ENCODE measurements at places on chromosomes 12 and 14.

DNA sequence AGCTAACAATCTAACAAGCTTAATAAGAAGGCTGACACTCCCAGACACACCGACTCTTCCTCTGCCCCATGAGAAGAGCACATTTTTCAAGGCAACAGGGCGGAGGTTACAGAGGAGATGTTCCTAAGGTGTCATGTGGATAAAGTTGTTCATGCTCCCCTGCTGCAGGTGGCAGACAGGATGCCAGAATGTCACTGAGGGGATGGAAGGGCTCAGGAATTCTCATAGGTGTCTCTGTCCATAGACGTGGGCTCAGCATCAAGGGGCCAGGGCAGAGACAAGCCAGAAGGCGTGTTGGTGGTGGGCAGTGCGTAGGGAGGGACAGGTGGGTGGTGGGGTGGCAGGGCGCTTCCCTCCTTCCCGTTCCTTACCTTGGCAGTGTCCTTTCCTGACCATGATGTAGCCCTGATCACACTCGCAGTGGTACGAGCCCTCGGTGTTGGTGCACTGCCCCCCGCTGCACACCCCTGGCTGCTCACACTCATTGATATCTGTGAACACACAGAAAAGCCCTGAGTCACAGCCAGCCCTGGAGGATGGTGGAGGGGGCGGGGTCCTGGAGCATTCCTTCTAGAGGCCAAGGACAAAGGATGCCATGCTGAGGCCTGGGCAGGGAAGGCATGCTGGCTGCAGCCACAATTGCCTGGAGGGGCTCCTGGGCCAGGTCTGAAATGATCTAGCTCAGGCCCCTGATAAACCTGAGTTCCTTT lies 23.0 kb downstream of the ISCA2 start:
- DNase-seq: no peak

- no peak for DNase-seq
Observed at GRCh38 chr12:21276826-21277225, 57.9 kb downstream of the SLCO1A2 start.

DNA sequence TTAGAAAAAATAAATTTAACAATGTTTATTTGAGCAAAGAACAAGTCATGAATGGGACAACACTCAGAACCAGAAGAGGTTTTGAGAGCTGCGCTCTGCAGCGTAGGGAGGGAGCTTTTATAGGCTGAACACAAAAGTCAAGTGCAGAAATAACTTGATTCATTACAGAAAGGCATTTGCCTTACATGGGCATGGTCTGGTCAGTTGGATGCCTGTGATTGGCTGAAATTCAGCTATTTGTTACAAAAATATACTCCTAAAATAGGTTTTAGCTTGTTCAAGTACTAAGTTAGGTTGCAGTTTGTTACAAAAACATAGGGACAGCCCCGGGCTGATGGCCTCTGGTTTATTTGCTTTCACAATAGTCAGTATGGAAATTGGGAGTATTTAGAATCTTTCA lies 118.0 kb downstream of the NUAK1 start:
- no peak for DNase-seq

- no peak for DNase-seq
Observed at GRCh38 chr14:93733231-93733630, 55.1 kb downstream of the PRIMA1 start.

DNA sequence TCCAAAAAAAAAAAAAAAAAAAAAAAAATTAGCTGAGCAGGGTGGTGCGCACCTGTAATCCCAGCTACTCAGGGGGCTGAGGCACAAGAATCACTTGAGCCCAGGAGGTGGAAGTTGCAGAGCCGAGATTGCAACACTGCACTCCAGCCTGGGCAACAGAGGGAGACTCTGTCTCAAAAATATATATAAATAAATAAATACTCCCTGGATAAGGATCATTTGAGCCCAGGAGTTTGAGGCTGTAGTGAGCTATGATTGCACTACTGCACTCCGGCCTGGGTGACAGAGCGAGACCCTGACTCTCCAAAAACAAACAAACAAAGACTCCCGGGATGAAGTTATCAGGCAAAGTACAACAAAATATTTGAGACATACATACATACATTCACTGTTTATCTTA lies 3.3 kb upstream of the NAA25 start:
- DNase-seq: no peak

GRCh38 chr12:118472940-118473339 lies 96.6 kb downstream of the SUDS3 start:
- no peak for DNase-seq
